Natural killer cell (primary cell): ENCODE measurements at places on chromosomes 11 and 22. TPM values are rescaled to one million over a fixed set of nuclear protein-coding genes. Genes with fewer than 3 reads are reported as not detected.

DNA sequence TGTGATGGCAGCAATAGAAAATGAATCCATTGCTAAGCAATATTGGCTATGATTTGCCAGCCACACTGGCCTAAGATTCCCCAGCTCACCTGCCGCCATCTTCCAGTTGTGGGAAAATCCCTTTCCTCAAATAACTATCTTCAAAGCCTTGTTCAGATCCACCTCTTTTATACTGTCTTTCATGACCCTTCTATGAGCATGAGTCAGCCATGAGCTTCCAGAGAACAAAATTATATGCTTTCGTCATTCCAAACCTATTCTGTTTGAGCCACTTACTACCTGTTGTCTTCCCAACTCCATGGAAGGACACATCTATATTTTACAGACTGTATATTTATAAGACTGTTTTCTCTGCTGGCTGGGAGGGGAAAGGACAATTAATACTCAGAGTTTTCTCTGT lies 25.0 kb upstream of the PRSS23 start:
- H3K27ac ChIP-seq, result no peak overlapping the region
- no peaks in the 10 kb centered on the region for H3K36me3 ChIP-seq
- H3K4me3 ChIP-seq, result no peak overlapping the region
- no peaks in the 10 kb centered on the region for H3K27me3 ChIP-seq

DNA sequence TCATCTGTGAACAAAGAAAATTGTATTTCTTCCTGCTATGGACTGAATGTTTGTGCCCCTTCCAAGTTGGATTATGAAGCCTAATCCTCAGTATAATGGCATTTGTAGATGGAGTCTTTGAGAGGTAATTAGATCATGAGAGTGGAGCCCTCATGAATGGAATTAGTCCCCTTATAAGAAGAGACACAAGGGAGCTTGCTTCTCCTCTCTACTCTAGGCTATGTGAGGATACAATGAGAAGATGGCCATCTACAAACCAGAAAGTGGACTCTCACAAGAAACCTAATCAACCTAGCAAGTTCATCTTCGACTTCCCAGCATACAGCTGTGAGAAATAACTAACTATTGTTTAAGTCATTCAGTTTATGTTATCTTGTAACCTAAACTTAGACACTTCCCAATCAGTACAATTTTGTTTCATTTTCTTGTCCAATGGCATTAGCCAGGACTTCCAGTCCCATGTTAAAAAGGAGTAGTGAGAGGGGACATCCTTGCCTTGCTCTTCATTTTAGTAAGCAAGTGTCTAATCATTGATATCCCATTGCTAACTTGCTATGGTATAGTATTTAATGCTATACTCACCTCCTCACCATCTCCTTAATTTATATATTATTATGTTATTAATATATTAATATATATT lies 45.7 kb downstream of the PDGFD start:
- no peaks in the 10 kb centered on the region for H3K4me1 ChIP-seq
- no peak for DNase-seq
- H3K27me3 ChIP-seq, result no peaks in the 10 kb centered on the region
- no peaks in the 10 kb centered on the region for H3K36me3 ChIP-seq

Gene INSC
- not detected for total RNA-seq

DNA sequence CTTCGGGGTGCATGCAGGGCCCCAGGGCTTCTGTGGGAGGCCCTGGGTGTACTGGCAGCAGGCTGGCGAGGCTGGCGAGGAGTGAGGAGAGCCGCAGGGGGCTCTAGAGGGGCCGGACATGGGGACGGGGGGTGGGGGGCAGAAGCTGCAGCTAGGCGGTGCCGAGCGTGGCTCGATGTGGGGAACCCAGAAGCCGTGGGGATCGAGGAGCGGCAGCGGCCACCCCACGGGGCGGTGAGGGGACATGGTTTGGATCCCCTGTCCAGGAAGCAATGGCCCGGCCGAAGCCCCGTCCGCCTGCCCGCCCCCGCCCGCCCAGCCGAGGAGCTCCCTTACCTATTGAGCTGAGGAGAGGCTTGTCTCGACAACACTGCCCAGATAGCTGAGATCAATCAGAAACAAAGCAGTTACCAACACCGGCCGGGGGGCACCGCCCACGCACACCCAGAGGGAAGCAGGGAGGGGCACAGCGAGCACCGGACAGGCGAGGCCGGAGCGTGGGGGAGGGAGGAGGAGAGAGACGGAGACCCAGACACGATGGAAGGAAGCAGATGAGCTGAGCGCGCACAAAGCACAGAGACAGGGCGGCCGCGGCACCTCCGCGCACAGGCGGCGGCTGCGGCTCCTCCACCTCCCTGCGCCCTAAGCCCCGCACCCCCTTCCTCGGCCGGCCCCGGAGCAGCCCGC lies 38.7 kb downstream of the IGSF9B start:
- H3K27ac ChIP-seq, result no peak overlapping the region
- H3K27me3 ChIP-seq, result peaks cover 4% of the 10 kb centered on the region
- DNase-seq, result no peak
- H3K4me3 ChIP-seq, result no peak overlapping the region
- H3K36me3 ChIP-seq, result no peaks in the 10 kb centered on the region

GRCh38 chr22:45150139-45150538 lies 13.6 kb upstream of the NUP50 start:
- H3K36me3 ChIP-seq, result peaks cover 12% of the 10 kb centered on the region
- H3K27me3 ChIP-seq, result no peaks in the 10 kb centered on the region
- H3K4me1 ChIP-seq, result no peaks in the 10 kb centered on the region
- H3K27ac ChIP-seq, result no peak overlapping the region
- no peak for DNase-seq

DNA sequence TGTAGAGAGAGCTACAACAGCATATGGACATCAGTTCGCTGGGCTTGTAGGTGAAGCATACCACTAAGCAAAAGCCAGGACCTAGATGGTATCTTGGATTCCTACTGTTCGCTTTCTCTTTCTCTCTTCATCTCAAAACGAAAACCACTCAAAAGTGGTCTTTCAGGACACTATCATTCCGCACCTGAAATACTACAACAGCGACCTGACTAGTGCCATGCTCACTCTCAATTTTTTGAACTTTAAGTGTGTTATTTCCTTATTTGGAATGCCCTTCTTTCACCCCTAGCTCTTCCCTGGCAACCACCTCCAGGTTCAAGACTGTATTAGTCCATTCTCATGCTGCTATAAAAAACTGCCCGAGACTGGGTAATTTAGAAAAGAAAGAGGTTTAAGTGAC lies 59.2 kb downstream of the CCDC83 start:
- no peaks in the 10 kb centered on the region for H3K36me3 ChIP-seq
- no peak for DNase-seq
- H3K4me3 ChIP-seq, result no peak overlapping the region
- no peak overlapping the region for H3K27ac ChIP-seq
- H3K4me1 ChIP-seq, result no peaks in the 10 kb centered on the region
- H3K27me3 ChIP-seq, result no peaks in the 10 kb centered on the region

DNA sequence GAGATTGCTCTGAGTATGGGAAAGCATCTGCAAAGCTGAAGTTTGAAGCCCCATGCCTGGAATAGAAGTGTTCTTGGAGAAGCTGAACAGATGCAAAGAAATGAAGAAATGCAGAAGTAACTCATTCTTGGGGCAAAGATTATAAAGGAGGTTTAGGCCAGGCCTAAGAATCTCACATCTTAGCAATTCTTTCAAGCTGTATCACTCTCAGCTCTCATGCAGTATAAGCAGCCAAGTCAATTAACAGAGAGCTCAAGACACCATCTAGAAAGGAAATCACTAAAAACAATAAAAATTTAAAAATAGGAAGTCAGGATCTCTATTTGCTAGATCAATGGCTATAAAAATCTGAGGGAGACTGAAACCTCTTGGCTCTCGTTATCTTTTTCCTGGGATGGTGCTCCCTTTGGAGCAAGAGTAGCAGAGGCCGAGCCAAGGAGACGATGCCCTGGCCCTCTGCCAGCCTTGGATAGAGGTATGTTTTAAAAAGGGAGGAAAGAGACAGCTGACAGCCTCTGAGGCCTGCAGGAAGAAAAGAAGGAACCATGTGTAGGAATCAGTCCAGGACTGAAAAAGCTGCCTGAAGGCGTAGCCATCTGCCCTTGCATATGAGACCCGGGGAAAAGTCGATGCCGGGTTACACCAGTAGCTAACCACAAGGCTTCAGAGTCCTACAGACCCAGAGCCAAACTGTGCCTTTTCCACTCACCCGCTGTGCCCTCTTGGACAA lies 229.8 kb downstream of the BLID start:
- no peak for DNase-seq
- H3K27ac ChIP-seq, result no peak overlapping the region
- H3K4me1 ChIP-seq, result peaks cover 3% of the 10 kb centered on the region
- no peaks in the 10 kb centered on the region for H3K36me3 ChIP-seq
- no peaks in the 10 kb centered on the region for H3K27me3 ChIP-seq

Gene ESAM
- 1.2 TPM for total RNA-seq

- H3K36me3 ChIP-seq, result no peaks in the 10 kb centered on the region
- no peaks in the 10 kb centered on the region for H3K27me3 ChIP-seq
- no peak for DNase-seq
- H3K4me3 ChIP-seq, result no peak overlapping the region
- H3K4me1 ChIP-seq, result peaks cover 13% of the 10 kb centered on the region
These were observed 32.1 kb downstream of the RAB30 start for GRCh38 chr11:83039566-83039965.

- no peak overlapping the region for H3K4me3 ChIP-seq
- no peaks in the 10 kb centered on the region for H3K36me3 ChIP-seq
- no peaks in the 10 kb centered on the region for H3K4me1 ChIP-seq
- no peak overlapping the region for H3K27ac ChIP-seq
- H3K27me3 ChIP-seq, result no peaks in the 10 kb centered on the region
- peak; percentile 22 for DNase-seq
These were observed 536.6 kb downstream of the SOX6 start for GRCh38 chr11:15819679-15820286.

GRCh38 chr22:46996595-46997310 lies 234.3 kb downstream of the TBC1D22A start:
- H3K27ac ChIP-seq, result no peak overlapping the region
- peaks cover 19% of the 10 kb centered on the region for H3K36me3 ChIP-seq
- no peaks in the 10 kb centered on the region for H3K27me3 ChIP-seq
- H3K4me3 ChIP-seq, result no peak overlapping the region
- H3K4me1 ChIP-seq, result no peaks in the 10 kb centered on the region
- no peak for DNase-seq

Gene SYT8
- total RNA-seq, result not detected

Gene FAT3
- not detected for total RNA-seq

Gene TRIM22
- 304 TPM for total RNA-seq

- no peaks in the 10 kb centered on the region for H3K36me3 ChIP-seq
- no peak overlapping the region for H3K27ac ChIP-seq
- no peak for DNase-seq
These were observed 46.4 kb upstream of the HORMAD2 start for GRCh38 chr22:30033901-30034300.

GRCh38 chr22:19636696-19637407 lies 77.5 kb upstream of the SEPTIN5 start:
- H3K36me3 ChIP-seq, result no peaks in the 10 kb centered on the region
- no peaks in the 10 kb centered on the region for H3K4me1 ChIP-seq
- H3K27ac ChIP-seq, result no peak overlapping the region
- no peaks in the 10 kb centered on the region for H3K27me3 ChIP-seq
- no peak for DNase-seq

DNA sequence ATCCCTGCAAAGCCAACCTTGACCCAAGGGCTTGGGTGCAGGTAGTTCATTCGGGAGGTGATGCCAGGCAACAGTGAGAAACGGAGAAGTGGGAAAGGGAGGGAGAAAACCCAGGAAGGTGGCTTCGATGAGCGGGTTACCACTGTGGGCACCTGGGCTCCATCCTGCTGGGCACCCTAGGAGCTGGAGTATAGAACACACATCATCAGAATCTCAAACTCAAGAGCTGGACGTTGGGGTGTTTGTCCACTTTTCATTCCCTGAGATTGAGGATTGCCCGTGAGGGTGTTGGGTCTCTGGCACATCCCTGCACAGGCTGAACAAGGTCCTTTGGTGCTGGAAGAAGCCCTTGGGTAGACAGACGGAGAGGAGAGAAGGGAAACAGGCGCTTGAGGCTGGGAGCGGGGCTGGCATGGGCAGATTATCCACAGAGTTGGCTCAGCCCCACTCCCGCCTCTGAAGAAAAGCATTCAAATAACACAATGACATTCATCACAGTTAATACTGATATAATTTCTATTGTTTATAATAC lies 70.4 kb downstream of the LRRC32 start:
- DNase-seq, result no peak
- no peak overlapping the region for H3K4me3 ChIP-seq
- H3K36me3 ChIP-seq, result no peaks in the 10 kb centered on the region
- no peak overlapping the region for H3K27ac ChIP-seq

Gene MFNG
- total RNA-seq, result 111 TPM

- H3K36me3 ChIP-seq, result no peaks in the 10 kb centered on the region
- no peak overlapping the region for H3K4me3 ChIP-seq
- H3K4me1 ChIP-seq, result no peaks in the 10 kb centered on the region
These were observed 16.4 kb downstream of the ATP5MG start for GRCh38 chr11:118417801-118418200.

GRCh38 chr11:102070766-102071165 lies 23.5 kb downstream of the CFAP300 start:
- no peaks in the 10 kb centered on the region for H3K36me3 ChIP-seq
- H3K4me3 ChIP-seq, result no peak overlapping the region
- H3K27ac ChIP-seq, result no peak overlapping the region
- DNase-seq, result no peak
- no peaks in the 10 kb centered on the region for H3K27me3 ChIP-seq

DNA sequence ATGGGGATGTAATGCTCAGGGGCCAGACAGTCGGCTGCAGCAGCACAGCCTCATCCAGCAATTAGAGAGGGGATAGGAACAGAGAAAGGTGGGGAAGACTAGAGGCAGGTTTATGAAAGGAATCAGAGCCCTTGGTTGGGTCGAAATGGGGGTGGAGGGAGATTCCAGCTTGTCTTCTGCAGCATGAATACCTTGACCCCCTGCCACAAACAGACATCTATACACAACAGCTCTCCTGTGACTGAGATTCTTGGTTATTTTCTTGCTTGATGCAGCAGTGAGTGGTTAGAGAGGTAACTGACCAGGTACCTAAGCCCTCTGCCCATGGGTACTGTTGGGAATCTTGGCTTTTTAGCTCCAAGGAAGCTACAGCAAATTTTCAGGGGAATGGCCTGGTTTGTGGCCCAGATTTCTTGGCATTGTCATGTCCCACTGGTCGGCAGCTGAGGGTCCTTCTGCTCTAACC lies at the start of gene TRIM49D1:
Gene TRIM49D1 (minus strand): TSS at position 51 of the 466 bp plus-strand sequence. CDS start 4,535 bp downstream, outside the sequence.
- no peaks in the 10 kb centered on the region for H3K4me1 ChIP-seq
- no peaks in the 10 kb centered on the region for H3K36me3 ChIP-seq
- no peak within 1 kb of the TSS for H3K27ac ChIP-seq
- no peak within 1 kb of the TSS for H3K4me3 ChIP-seq

DNA sequence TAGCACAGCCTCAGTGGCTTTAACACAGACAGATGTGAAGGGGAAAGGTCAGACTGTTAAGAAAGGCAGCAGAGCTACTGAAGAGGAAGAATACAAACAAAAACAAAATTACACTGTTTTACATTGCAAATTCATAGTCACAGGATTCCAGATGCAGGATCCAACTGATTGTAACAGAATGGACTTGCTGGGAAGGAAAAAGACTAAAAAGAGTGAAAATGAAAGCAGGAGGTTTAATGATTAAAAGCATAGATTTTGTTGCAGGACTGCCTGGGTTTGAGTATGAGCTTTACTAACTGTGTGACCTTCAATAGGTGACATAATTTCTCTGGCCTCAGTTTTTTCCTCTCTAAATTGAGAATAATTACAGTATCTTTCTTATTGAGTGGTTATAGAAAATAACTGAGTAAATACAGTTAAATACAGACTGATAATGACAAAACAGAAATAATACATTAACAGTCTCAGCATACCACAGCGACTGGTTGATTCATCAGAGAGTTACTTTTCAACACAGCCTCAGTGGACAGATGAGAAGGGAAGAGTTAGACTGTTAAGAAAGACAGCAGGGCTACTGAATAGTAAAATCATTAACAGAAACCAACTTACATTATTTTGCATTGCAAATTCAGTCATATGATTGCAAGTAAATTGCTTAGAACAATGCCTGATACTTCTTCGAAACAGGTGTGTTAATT lies 704.2 kb upstream of the TENM4 start:
- no peaks in the 10 kb centered on the region for H3K27me3 ChIP-seq
- H3K27ac ChIP-seq, result no peak overlapping the region
- no peaks in the 10 kb centered on the region for H3K4me1 ChIP-seq
- H3K36me3 ChIP-seq, result no peaks in the 10 kb centered on the region
